8988T (cell line): ENCODE measurements at places on chromosomes 12 and 14.

- DNase-seq: no peak
Observed at GRCh38 chr14:53638966-53639365, 317.7 kb downstream of the BMP4 start.

DNA sequence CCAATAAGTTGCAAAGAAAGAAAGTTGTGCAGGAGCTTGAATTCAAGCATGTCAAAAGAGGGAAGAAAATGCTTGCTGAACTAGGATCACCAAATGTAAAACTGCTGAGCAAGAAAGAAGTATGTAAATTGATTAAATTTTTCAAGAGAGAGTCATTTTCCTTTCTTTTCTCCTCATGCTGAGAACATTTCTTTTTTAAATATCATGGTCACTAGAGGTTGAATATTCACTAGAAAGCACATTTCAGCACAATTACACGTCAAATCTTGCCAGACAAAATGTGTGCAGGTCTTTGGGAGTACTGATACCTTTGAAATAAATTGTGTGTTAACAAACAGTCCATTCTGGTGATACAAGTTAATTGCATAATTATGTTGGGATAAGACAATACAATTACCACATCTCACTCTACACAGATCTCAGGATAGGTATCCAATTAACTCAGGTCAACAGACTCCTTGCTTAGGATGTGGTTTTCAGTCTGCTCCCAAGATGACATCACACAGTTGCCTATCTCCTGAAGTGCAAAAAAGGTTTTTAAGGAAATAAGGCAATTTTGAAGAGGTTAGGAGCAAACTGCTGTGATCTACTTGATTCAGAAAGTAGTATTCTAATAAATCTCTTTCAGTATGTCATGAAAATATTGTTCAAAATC is 862.2 kb downstream of the RPS29 start:
- no peak for DNase-seq

DNA sequence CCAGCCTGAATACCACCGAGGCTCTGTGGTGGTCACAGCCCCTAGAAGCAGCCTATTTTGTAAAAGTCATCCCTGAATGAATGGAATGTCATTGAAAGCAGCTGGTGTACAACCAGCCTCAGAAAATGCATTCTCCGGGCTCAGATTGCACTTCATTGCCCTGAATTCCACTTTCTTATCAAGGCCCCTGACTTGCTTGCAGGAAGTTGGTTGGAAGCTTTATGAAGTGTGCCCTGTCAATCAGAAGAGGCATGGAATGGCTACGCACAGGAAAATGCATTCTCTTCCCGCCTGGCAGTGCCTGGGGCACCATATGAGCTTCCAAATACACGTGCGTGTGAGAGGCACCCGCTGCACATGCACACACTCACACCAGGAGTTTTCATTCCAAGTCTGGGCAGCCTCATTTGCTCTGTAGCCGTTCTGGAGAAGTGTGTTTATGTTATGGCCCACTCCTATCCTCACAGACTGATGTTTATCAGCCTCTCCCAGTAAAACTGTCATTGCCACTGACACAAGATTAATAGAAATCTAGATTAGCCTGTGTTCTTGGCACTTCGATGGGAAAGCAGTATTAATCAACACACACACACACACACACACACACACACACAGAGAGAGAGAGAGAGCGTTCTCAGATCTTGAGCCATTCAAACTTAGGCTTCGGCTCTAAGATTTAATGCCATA is 63.9 kb downstream of the NUAK1 start:
- DNase-seq: no peak

- DNase-seq: no peak
Observed at GRCh38 chr14:64733899-64734298, 29.7 kb downstream of the PLEKHG3 start.

- no peak for DNase-seq
Observed at GRCh38 chr12:214003-214741, at the start of gene SLC6A12. TSS of gene SLC6A12 (minus strand) at chr12:214157. CDS start at chr12:209986, 4,171 bp downstream.

DNA sequence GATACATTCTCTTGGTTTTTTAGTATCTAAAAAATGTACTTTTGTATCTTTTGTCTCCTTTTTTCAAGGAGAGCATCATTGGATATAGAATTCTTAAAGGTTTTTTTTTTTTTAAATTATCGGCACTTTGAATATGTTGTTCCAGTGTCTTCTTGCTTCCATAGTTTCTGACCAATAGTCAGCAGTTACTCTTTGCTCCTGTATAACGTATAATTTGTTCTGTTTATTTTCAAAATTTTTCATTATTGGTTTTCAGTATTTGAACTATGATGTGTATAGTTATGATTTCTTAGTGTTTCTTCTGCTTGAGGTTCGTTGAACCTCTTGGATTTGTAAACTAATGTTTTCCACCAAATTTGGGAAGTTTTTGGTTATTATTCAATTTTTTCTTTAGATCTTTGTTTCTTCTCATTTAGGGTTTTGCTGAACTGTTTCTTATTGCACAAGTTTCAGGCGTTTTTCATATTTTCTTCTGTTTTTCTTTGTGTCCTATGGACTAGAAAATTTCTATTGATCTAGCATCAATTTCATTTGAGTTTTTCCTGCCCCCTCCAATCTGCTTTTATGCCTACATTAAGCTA is 93.9 kb downstream of the PLBD1 start:
- no peak for DNase-seq

GRCh38 chr12:68915055-68915454 is 17.9 kb downstream of the CPM start:
- DNase-seq: no peak

GRCh38 chr14:50233166-50233950 is 2.0 kb upstream of the SOS2 start:
- DNase-seq: no peak

GRCh38 chr12:87317302-87317701 is 711.9 kb downstream of the C12orf50 start:
- no peak for DNase-seq

DNA sequence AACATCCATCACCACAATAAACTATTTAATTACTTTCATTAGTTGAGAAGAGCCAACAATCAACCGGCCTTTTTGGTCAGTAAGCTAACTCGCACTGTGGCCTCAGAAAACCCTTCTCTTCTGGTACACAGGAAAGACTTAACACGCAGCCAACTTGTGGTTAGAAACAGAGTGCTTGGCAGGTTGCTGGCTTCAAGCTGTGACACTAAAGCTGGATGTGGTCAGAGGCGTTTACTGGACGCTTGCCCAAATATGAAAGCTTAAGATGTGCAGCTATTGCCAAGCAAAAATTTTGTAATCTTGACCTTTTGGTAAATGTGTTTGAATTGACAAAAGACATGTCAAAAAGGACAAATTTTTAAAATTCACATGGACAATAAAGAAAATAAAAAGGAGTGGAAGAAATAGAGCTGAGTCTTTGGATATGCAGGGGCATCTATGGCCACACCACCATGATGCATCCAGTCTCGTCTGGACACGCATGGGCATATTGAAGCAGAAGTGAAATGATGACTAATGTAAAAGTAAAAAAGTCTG is 2.6 kb upstream of the KLRK1 start:
- DNase-seq: no peak

- no peak for DNase-seq
Observed at GRCh38 chr14:50285861-50286260, 26.2 kb downstream of the L2HGDH start.

- DNase-seq: no peak
Observed at GRCh38 chr12:5967645-5968415, 22.8 kb upstream of the ANO2 start.

DNA sequence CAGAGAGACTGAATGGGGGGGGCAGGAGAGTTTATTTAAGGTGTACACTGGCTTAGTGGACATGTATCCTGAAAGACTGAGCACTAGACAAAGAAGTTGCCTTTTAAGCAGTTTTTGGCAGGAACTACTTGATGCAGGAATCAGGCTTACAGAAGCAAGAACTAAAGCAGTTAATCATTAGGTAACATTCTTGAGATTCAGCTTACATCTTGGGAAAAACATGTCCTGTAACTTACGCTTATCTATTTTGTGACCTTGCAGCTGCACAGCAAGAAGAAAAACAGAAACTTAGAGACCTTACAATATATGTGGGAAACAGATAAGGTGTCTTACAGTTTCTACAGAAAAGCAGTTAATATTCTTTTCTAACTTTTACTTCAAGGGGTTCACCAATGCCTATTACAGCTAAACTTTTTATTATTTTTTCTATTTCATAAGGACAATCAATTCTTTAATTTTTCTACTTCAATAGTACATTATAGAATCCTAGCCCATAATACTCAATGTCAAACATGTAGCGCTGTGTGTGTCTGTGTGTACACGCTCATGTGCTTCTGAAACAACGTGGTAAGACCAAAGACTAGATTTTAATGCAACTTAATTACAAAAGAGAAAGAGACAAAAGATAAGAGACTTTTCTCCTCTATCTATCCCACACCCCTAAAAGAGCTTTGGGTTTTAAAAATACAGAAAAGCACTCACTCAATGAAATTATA is 276.9 kb downstream of the PRKD1 start:
- no peak for DNase-seq

DNA sequence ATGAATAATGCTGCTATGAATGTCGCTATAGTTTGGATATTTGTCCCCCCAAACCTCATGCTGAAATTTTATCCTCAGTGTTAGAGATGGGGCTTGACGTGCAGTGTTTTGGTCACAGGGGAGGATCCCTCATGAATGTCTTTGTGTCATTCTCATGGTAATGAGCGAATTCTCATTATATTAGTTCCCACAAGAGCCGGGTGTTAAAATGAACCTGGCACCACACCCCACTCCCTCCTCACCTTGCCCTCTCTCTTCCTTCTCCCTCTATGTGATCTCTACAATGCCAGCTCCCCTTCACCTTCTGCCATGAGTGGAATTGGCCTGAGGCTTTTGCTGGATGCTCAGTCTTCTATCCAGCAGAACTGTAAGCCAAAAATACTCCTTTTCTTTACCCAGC is 37.5 kb upstream of the YAF2 start:
- DNase-seq: no peak

GRCh38 chr12:64699504-64700115 is 59.6 kb downstream of the GNS start:
- DNase-seq: no peak

GRCh38 chr14:64758025-64758521 is 53.8 kb downstream of the PLEKHG3 start:
- no peak for DNase-seq

DNA sequence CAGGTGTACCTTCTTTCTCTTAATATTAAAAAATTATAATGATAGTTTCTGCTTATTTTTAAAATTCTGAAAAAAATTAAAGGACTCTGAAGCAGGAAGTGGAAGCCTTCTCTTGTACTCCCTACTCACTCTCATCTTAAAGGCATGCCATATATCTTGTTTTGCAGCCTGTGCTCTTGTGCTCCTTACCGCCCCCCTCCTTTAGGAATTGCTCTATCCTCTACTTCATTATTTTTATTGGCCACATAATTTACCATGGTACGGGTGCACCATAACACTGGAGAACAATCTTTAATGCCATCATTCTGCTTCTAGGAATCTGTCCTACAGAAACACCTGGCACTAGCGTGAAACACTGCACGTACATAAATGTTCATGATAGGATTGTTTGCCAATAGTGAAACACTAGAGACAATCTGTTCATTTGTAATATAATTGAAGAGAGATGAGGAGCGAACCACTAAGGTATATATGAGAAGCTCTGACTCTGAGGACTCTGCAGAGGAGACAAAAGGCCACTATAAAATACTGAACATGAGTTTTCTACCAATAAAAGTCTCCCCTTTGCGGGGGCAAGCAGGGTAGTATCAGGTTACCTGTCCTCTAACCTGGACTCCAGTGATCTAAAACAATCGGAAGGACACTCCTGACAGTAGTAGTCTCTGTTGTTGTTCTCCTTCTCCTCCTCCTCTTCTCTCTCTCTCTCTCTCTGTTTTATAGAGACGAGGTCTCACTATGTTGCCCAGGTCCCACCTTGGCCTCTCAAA is 6.3 kb upstream of the NYNRIN start:
- DNase-seq: peak; percentile 42

DNA sequence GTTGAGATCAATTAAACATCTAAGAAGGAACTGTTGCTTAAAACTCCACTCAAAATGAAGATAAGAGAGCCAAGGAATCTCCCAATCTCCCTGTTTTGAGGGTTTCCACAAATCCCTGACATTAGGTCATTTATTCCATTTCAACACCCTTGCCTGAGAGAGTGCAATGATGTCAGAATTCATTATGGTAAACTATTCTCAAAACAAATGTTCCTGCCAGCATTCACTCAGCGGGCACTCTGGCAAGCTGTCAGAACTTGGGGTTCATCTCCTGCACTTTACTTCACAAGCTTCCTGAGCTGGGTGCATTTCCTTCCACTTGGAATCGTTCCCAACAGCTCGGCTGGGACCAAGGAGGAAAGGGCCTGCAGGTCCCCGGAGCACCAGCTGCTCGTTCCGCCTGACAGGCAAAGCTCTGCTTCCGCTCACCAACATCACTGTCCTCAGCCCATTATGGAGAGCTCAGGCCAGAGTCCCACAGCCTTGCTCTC is 117.8 kb downstream of the TTC7B start:
- DNase-seq: no peak

DNA sequence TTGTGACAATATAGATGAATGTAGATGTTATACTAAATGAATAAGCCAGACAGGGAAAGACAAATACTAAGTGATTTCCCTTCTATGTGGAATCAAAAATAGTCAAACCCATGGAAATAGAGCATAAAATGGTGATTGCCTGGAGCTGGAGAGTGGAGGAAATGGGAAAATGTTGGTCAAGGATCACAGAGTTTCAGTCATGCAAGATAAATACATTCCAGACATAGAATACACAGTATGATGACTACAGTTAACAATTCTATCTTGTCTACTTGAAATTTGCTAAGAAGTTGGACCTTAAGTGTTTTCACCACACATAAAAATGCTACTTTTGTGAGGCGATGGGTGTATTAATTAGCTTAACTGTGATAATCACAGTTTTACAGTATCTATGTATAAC is 1182.7 kb downstream of the AACS start:
- no peak for DNase-seq

DNA sequence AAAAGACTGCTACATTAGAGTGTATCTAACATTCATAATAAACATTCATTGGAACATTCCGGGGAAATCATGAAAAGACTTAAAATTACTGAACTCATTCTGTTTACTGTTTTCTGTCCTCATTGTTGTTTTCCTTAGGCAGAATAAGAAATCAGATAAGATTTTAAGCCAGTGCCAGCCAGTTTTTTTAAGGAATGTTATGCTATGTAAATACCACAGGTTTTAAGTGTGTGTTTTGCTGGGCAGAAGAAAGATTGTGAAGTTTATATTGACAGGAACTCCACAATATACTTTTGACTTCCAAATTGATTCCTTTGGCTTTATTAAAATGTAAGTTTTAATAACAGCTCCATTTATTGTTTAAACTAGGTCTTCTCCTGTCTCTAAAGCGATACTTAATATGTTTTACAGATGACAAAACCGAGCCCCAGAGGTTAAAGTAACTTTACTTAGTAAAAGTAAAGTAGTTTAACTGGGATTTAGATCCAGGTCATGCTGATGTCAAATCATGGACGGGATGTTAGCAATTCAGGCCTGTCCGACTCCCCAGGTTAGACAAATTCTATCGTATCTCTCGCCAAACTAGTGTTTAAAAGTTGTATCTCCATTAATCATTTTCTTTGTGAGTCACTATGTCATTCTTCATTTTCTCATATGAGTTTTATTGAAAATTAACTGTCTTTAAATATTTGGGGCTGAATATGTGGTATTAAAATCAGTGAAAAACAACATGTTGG is 1.7 kb downstream of the LARP4 start:
- DNase-seq: no peak
